NCI-H1092 treated with DMSO at 0.1 percent for 48 hours (cell line): ENCODE measurements at places on chromosomes 5 and 9.
A peak's percentile ranks its signal among the peaks of the same experiment; 100 is the strongest.

DNA sequence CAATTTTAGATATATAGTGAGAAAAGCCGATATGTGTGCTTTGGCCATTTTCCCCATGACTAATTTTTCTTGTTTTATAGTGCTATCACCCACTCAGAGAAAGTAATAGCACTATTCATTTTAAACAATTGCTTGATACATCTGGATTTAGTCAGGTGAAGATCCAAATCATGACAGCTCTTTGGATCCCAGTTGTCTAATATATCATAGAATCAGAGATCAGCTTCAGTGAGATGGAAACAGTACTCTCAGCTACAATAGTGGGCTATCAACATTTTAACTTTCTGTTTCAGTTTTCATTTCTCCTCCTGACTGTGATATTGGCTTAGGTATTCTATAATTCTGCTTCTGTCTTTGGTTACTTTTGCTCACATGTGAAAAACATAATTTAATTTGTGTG lies 38.7 kb downstream of the VCAN start:
- no peak for DNase-seq

- DNase-seq = no peak
Measured at GRCh38 chr9:113574441-113575262, 111.1 kb downstream of the RGS3 start.

DNA sequence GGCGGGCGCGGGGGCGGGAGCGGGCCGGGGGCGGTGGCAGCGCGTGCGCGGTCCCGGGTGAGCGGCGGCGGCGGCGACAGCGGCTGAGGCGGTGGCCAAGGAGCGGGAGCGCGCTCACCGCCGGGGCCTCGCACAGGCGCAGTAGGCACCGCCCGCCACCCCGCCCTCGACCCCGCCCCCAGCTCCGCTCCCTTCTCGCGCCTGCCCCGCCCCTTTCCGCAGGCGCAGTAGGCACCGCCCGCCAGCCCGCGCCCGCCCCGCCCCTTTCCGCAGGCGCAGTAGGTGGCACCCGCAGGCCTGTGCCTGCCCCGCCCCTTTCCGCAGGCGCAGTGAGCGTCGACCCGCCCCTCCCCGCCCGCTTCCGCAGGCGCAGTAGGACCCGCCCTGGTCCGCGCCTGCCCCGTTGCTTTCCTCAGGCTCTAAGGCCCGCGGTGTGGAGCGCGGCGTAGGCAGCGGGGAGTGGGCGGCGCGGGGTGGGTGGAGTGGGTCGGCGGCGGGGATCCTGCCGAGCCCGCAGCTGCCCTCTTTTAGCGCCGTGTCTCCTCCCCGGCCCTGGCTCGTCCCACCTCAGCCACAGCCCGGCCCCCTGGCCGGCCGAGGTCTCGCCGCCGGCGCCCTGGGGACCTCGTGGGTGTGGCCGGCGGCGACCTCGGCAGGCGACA lies at the start of gene CAMSAP1:
CAMSAP1 (minus strand) TSS at position 116 of the 662 bp plus-strand sequence. CDS start 387 bp downstream, outside the sequence.
- DNase-seq = peak; percentile 90

GRCh38 chr9:38687389-38687842 lies 32.5 kb downstream of the FAM240B start:
- peak; percentile 35 for DNase-seq

DNA sequence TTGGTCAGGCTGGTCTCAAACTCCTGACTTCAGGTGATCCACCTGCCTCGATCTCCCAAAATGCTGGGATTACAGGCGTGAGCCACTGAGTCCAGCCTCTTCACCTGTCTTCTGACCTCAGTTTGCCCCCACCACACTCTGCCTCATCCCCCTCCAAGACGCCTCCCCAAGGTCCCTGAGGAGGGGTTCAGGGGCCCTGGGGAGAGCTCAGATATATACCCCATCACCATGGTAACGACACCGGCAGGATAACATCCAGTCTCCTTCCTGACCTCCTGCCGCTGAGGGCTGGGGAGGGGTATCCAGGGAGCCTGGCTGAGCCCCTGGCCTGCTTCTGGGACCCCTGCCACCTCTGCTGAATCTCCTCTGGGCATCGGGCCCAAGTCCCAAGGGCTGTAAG lies 19.7 kb upstream of the PSD2 start:
- DNase-seq = no peak

DNA sequence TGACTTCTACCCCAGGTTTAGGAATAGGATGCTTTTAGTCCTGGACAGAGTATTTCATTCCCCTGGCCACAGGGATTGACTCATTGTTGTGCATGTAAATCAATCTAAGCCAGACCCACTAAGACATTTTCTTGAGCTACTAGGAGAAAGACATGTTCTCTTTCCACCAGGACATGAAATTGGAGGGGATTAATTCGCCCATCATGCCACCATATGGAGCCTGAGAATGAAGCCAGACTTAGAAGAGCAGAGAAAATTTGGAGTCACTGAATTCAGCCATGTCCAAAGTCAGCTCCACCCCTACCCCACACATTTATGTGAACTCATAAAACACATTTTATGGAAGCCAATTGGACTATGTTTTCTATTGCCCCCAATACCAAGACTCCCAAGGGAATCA lies 322.5 kb downstream of the NFIB start:
- no peak for DNase-seq

DNA sequence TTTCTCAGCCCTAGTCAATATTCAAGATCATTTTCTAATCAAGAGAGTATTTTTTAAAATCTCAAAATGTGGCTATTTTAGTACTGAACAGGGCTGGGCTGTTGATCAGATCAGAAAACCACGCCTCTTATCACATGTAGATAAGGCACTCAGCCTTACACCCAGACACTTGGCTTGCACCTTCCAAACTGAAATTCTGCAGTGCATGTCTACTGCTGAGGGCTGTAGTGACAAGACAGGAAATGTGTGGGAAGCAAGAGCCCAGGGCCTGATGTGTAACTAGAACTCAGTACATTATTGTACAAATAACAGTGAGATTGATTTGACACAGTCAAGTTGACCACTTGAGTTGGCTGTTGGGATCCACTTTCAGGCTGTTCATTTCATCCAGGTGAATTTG lies 48.6 kb downstream of the UBE2QL1 start:
- DNase-seq = no peak

- no peak for DNase-seq
Measured at GRCh38 chr5:65825408-65826328, 100.7 kb upstream of the ERBIN start.

- DNase-seq = no peak
Measured at GRCh38 chr5:153827397-153827796, 211.3 kb downstream of the FAM114A2 start.

DNA sequence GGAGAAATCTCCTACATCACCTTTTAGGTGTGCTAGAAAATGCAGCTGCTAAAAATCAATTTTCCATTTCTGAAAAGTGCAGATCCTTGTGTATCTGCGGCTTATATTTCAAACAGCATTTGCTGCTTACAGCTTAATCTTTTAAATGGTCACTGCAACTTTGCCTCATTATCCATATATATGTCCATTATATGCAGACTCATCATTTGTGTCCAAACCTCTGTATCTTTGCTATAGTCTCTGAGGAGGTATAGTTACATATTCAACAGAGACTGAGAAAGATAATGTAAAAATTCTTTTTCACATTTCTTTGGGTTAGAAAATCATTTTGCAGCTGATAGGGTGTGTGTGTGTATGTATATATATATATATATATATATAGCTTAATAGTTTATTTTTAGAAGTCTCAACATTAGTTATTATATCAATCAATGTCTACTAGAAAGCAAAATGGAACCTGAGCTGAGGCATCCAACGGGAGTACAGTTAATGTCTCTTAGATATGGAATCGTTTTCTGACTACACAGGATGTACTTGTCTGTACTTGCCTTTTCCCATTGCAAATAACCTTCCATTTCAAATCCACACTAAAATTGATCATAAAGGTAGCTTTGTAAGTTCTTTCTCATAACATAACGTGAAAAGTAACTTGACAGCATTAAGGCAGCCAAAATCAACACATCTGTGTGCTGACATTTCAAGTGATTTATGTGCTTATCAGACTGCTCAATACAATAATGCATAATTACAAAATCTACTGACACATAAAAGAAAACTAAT lies 267.0 kb upstream of the HAPLN1 start:
- no peak for DNase-seq

DNA sequence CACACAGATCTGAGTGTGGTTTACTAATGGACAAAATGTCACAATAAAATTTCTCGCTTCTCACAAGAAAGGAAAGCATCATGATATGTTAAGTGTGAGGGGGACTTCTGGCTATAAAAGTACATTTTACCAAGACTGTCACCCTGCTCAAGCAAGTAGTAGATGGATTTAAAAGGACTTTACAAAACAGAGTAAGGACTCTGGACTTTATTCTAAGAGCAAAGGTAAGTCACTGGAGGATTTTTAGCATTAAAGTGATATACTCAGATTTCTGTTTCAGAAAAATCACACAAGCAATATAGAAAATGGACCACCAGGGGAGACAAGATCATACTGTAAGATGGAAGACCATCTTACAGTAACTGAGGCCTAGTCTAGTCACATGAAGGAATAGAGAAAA lies 19.7 kb downstream of the FANCC start:
- DNase-seq = no peak

- no peak for DNase-seq
Measured at GRCh38 chr5:148799737-148800527, 26.5 kb upstream of the ADRB2 start.

- DNase-seq = no peak
Measured at GRCh38 chr5:137492331-137492730, 6.8 kb downstream of the SPOCK1 start.

DNA sequence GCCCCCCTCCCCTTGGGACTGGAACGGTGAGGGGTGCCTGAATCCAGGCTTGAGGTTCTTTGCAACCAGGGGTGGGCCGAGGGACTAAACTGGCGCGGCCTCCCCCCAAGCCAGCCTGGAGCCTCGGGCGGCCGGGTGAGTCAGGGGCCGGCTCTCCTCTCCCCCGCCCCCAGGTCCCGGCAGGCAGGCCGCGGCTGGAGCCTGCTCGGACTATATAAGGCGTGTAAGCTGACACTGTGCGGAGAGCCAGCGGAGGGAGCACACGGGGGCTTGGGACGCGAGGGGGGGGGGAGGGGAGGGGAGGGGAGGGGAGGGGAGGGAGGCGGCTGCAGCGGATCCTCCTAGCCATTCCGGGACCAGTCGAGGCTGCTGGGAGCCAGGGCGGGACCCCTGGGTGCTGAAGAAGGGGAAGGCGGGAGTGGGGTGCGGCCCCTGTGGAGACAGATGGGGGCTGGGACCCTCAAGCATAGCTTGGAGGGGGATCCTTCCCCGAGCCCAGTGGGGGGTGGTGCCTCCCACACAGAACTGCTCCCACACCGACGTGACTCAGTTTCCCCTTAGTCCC lies 595 bp downstream of the PDLIM7 start:
- DNase-seq = peak; percentile 23

GRCh38 chr9:18726546-18726945 lies 252.6 kb downstream of the ADAMTSL1 start:
- no peak for DNase-seq

DNA sequence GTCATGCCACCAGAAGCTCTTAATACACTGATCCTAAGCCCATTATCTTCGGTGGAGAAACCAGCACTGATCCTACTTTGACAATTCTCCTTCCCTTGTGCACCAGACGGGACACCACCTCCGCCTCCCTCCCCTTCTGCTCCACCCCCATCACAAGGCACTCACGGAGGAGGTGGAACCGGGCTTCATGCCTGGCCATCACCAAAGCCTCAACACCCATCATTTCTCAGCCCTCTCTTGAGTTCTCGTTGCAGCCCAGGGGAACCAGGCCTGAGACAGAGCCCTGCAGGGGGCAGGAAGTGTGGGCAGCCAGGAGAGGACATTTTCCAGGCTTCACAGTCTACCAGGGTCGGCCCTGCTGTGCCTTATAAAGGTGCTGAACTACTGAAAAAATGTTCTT lies 160.5 kb downstream of the GOLPH3 start:
- no peak for DNase-seq

DNA sequence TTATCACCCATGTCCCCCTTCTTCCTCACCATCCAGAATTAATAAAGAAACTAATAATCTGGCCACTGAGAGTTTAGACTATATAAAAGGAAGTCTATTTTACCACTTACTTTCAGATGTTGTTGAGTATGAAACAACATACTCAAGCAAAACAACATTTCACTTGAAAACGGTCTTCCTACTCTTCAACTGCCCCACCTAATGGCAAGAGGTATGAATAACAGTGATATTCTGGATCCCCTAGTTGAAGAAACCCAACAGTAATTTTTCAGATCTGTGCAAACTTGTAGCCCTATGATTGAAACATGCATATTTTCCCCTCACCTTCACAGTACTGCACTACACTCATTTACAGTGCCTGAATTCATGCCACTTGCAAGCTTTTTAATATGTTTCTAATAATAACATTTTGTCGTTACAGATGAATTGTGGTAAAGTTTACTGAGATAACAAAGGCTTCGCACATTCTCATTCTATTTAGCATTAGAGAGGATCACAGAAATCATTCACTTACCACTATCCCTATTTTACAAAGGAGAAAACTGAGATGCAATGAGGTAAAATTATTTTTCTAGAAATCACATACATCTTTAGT lies 267.9 kb upstream of the PDE4D start:
- DNase-seq = peak; percentile 4

- no peak for DNase-seq
Measured at GRCh38 chr5:105506692-105507277, 1944.2 kb upstream of the NUDT12 start.

GRCh38 chr5:150299571-150300327 lies 3.0 kb downstream of the ARSI start:
- no peak for DNase-seq

GRCh38 chr5:53276825-53277224 lies 167.3 kb upstream of the MOCS2 start:
- no peak for DNase-seq

GRCh38 chr5:171137768-171138525 lies 171.1 kb upstream of the TLX3 start:
- DNase-seq = no peak

DNA sequence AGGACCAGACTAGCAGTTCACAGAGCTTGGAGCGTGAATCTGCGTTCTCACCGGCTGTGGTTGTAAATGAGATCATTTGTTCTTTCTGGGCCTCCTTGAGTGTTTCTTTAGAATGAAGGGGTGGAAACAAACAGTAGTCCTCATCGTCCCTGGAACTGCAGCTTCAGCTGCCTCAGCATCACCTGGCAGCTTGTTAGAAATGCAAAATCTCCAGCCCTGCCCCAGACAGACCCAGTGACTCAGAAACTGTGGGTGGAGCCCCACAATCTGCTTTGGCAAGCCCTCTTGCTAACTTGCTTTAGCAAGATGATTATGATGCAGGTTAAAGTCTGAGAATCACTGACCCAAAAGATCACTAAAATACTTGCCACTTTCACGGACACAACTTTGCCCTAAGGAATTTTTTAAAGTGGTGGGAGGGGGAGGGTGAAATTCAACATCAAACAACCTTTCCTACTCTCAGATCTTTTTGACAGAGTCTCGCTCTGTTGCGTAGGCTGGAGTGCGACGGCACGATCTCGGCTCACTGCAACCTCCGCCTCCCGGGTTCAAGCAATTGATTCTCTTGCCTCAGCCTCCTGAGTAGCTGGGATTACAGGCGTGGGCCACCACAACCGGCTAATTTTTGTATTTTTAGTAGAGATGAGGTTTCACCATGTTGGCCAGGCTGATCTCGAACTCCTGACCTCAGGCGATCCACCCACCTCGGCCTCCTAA lies 86.0 kb downstream of the BRINP1 start:
- DNase-seq = no peak
